T-helper 2 cell (primary cell): ENCODE measurements at places on chromosomes 12 and 14.

DNA sequence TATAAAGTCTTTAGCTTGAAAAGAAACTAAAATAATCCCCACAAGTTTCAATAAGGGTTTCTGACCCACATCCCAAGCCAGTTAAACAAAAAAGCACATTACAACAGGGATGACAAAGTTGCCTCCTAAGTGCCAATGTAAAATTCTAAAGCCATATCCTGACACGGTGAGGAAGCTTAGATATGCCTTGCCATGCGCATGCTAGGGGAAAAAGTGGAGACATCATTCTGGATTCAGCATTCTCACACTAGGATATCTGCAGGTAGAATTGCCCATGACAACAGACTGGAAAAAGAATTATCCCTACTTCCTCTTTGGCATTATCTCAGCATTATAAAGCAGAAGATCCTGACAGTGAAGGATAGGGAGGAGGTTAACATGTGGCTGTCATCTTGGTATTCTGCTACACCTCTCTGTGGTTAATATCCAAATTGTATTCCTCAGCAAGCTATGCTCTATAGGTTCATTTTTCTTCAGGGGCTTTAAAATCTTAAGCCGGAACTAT, 4.9 kb downstream of the DUSP6 start:
- DNase-seq: no peak

DNA sequence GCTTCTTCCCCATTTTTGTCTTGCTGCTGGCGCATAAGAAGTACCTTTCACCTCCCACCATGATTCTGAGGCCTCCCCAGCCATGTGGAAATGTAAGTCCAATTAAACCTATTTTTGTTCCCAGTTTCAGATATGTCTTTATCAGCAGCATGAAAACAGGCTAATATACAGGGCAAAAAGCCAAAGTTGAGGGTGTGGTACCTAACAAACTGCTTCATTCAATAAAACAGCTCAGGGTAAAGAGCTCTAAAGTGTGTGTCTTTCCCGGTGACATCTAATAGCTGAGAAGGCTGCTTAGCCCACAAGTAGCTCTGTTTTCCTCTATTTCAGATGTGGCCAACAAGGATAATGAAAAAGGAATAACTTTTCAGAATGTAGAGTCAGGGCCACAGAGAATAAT, 76.7 kb upstream of the SLC8A3 start:
- no peak for DNase-seq

DNA sequence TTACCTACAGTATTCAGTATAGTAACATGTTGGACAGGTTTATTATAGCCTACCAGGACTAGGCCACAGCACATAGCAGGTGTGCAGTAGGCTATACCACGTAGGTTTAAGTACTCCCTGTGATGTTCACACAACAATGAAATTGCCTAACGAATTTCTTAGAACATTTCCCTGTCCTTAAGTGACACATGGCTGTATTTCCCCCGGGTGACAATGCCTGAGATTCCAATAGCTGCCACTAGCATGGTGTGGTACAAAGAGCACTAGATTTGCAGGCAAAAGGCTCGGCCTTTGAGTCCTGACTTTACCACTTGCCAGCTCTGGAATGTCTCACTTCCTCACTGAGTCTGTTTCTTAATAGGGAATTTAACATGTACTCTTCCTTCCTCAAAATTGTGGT, 19.7 kb downstream of the PTPN21 start:
- DNase-seq: no peak

GRCh38 chr12:131869871-131870418, 24.5 kb upstream of the ULK1 start:
- no peak for DNase-seq

GRCh38 chr12:41026151-41026550, 162.0 kb upstream of the PDZRN4 start:
- no peak for DNase-seq

GRCh38 chr12:79453820-79454219, 236.9 kb downstream of the PAWR start:
- no peak for DNase-seq

GRCh38 chr12:6180268-6181051, 19.7 kb upstream of the CD9 start:
- no peak for DNase-seq

- DNase-seq: no peak
These were observed 851 bp downstream of the YLPM1 start for GRCh38 chr14:74763803-74764531.

DNA sequence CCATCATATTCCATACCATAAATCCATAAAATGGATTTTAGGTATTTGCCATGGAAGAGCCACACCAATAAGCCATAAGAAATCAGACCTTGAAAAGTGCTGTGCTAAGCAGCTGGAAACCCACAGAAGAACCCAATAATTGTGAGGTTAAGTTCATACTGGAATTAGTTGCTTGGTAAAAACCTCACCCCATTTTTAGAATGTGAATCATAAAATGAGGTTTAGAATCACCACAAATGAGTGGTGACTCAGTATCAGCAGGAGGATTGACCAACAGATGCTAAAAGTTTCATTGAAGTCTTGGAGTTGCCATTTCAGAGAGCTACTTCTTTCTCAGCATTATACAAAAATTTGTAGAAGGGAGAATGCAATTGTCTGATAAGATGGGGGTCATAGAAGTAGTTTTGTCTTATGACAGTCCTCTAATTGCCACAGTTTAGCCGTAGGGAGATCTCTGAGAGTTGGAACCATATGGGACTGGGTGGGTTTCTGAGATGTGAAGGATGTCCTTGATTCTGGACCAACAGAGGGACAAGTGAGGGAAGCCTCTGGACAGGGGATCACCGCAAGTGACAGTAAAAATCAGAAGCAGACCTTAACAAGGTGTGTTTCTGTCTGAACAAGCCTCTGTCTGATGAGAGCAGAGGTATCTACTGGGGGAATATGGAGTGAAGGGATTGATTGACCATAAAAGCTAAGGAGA, 1.4 kb upstream of the STON2 start:
- no peak for DNase-seq

DNA sequence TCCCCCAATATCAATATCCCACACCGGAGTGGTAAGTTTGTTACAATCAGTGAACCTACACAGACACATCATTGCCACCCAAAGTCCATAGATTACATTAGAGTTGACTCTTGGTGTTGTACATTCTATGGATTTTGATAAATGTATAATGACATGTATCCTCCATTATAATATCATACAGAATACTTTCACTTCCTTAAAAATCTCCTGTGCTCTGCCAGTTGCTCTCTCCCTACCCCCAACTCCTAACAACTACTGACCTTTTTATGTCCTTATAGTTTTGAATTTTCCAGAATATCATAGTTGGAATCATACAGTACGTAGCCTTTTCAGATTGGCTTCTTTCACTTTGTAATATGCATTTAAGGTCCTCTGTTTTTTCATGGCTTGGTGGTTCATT, 48.4 kb downstream of the SLC4A8 start:
- DNase-seq: no peak

- DNase-seq: no peak
These were observed 266.0 kb downstream of the FBXL14 start for GRCh38 chr12:1328391-1328790.

- no peak for DNase-seq
These were observed 272.0 kb downstream of the AKAP6 start for GRCh38 chr14:32601069-32601468.

GRCh38 chr12:4118601-4119156, 154.9 kb upstream of the CCND2 start:
- DNase-seq: no peak

- DNase-seq: no peak
These were observed 28.8 kb downstream of the SERPINA3 start for GRCh38 chr14:94640721-94641631.

DNA sequence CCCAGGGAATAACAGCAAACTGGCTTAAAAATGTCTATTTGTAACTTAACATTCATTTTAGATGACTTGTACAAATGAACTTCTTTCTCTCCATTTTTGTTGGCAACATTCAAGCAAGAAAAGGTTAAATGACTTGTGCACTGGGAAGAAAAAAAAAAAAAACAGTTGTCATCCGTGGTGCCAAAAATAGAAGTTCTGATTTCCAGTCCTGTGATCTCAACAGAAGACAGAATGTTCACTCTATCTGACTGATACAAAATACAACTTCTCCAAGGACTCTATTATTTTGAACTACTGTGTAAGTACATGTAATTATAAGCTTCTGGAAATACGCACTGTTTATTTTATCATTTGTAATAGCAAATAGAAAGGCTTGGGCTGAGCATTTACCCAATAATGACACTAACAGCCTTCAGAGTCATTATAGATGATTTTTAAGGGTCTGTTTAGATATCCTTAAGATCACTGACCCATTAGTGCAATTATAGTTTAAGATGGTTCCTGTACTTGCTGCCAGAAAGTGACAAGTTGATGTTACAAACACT, 59.9 kb downstream of the LIN7A start:
- no peak for DNase-seq

DNA sequence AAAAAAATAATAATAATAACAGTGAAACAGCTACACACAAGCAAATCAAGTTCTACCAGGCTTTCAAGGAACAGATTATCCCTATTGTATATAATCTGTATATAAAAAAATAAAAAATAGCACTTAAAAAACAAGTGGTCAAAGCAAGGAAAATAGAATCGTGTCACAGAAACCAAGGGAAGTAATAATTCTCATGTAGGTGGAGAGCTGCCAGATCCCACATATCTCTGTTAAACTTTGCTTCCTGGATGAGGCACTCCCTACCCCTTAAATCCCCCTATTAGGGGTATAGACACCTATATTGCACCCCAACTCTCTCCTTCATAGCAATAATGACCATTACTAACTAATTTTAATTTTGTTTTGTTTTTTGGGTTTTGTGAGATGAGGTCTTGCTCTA, 4.4 kb upstream of the CD27 start:
- no peak for DNase-seq

DNA sequence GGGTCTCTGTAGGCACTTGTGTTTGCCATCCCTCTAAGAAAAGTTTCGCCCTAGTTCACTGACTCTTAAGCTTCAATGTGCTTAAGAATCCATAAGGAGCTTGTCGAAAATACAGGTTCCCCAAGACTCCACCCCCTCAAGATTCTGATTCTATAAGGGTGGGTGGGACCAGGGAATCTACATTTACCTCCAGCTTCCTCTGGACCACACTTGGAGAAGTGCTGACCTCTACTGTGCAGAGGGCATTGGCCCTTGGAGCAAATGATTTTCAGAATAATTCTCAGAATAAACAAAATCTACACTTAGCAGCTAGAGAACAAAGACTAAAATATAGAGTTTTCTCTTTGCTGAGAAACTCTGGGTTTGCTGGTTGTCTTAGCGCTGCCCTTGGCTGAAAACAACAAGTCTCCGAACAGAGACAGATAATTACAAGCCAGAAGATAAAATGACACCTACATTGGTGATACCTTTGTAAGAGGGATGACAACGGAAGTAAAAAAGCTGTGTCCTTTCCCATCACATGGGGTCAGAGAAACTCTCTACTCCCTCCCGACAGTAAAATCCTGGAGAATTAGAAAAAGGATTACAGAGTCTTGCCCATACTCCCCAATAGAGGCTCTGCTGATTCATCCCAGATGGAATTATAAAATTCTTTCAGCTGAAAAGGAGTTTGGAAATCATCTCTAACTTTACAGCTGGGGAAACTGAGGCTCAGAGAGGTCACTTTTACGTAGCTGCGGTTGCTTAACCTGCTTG, 4.8 kb downstream of the TGFB3 start:
- no peak for DNase-seq

GRCh38 chr12:53231671-53231920, 413 bp downstream of the RARG start:
- DNase-seq: no peak

GRCh38 chr12:89980236-89980635, 271.6 kb upstream of the ATP2B1 start:
- DNase-seq: no peak

DNA sequence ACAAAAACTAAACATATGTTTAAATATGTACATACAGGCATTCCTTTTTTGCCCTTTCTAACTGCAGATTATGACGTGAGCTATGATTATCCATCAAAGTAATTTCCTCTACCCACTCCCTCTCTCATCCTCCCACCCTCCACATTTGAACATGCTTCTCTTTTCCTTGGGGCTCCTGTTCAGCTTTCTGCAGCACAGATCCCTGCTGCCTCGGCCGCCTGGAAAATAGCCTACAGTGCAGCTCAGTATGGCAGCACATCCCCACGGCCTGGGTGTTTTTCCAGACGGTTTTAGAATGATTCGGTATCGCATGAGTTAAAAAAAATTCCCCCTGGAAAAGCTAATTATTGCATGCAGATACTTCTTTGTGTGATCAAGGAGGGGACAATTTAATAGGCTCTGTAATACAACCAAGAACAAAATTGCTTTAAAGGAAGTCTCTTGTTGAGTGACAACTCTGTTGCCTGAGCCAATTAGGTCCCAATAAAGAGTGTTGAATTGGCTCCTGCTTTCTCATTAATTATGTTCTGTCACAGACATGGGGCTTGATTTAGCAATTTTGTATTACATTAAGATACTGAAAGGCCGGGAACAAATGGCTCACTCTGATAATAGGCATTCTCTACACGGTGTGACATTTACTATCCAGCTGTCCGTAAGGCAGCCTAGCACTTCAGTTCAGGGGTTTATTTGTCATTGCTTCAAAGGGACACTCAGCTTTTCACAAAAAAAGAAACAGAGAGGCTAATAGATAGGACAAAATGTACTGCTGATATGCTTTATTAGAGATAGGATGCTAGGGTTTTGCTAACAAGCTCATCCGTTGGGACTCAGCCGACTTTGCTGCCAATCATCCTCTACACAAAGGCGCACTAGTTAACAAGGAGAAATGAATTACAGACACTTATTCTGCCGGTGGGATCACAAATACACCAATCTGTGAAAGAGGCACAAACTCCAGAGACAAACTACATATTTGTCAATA, 285.8 kb upstream of the G2E3 start:
- no peak for DNase-seq

DNA sequence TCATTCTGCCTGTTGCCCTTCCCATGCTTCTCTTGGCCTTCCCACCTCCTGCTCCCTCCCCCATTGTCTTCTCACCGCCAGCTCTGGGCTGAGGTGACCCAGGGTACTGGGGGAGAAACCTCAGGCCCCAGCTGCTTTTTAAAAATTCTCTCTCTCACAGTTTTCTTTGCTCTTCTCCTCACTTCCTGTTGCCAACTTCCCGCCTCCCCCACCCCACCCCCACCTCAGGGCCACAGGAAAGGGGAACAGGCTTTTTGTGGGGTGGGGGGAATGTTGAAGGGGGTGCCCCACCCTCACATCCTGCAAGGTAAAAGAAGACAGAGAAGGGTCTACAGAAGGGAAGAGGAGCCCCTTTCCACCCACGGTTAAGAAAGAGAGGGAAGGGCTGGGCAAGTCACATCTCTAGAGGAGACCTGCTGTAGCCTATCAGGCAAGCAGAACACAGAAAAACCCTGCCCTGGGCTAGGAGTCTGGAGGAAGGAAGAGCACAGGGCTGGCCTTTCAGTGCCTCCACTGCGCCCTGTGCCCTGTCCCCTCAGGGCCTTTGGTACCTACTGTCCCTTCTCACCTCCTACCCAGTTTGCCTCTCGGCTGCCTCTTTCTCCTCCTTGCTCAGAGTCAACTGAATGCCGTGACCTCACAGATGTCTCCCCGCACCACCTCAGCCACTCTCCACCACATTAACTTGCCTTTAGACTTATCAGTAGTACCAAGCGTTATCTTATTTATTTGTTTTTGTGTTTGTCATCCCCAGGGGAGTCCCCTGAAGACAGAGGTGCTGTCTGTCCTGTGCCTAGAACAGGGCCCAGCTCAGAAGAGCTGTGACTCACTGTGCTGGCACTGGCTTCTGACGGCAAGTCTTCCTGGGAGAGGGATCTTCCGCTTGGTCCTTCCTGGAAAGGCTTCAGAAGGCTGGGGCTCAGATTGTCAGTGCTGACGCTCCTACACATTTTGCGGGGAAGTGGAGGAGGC, 1.7 kb downstream of the ARHGAP9 start:
- no peak for DNase-seq

- DNase-seq: no peak
These were observed 718 bp downstream of the EIF2B2 start for GRCh38 chr14:75003250-75004027.

- DNase-seq: no peak
These were observed 1.0 kb downstream of the WBP11 start for GRCh38 chr12:14802247-14802646.
